ENCODE measurements at places on chromosomes 1 and 21.

GRCh38 chr1:208748387-208749165 is 504.4 kb upstream of the PLXNA2 start:
- DNase-seq = no peak

- no peak for DNase-seq
These were observed 8.7 kb upstream of the RSRP1 start for GRCh38 chr1:25255706-25256577.

DNA sequence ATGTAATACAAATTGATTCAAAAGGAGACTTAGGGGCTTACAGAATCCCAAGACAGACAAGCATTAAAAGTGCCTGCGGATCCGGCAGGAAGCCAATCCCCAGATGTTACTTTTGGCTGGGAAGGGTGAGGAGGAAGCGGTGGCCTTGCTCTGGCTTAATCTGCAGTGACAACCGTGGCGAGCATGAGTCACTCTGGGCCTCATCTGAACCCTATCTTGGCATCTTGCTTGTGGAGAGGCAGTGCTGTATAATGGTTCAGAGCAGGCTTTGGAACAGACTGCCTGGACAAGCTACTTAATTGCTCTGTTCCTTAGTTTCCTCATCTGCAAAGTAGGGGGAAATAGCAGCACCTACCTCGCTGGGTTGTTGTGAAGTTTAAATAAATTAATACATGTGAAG is 74.1 kb downstream of the XCL2 start:
- DNase-seq = no peak

GRCh38 chr21:27646056-27646455 is 679.2 kb upstream of the ADAMTS5 start:
- no peak for DNase-seq

DNA sequence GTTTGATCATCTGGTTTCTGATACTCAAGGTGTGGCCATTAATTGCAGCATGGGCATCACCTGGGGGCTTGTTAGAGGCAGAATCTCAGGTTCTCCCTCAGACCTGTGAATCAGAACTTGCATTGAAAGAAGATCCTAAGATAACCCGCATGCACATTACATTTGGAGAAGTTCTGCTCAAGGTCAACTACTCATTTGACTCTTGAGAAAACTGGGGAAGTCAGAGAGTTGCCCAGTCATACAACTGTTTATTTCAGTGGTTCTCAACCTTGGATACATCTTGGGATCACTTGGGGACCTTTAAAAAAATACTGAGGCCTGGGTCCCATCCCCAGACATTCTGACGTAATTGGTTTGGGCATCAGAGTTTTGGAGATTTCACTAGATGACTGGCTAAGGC is 30.5 kb downstream of the CAMTA1 start:
- no peak for DNase-seq

- no peak for DNase-seq
These were observed 34.8 kb downstream of the ANKRD13C start for GRCh38 chr1:70319750-70320149.

GRCh38 chr1:46553506-46553905 is 2.1 kb upstream of the KNCN start:
- no peak for DNase-seq

DNA sequence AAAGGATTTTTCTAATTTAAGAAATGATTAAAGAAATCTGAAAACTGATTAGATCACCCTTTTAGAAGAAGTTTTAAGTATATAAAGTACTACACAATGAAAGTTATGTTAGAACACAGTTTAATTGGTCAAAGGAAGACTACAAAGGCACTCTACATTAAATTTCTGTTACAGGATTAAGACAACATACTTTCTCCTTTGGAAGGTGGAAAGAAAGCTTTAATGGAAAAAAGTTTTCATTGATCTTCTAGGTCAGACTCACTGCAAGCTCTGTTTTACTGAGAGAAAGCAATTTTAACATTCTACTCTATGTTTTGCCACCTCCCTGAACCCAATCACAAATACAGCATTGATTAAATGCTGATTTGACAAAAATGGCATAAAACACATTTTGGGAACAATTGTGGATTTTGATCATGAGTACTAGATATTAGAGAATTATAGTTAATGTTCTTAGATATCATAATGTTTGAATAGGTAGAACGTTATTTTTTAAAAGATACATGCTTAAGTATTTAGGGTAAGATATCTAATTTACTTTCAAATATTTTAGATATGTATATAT is 32.0 kb downstream of the WDR26 start:
- no peak for DNase-seq

DNA sequence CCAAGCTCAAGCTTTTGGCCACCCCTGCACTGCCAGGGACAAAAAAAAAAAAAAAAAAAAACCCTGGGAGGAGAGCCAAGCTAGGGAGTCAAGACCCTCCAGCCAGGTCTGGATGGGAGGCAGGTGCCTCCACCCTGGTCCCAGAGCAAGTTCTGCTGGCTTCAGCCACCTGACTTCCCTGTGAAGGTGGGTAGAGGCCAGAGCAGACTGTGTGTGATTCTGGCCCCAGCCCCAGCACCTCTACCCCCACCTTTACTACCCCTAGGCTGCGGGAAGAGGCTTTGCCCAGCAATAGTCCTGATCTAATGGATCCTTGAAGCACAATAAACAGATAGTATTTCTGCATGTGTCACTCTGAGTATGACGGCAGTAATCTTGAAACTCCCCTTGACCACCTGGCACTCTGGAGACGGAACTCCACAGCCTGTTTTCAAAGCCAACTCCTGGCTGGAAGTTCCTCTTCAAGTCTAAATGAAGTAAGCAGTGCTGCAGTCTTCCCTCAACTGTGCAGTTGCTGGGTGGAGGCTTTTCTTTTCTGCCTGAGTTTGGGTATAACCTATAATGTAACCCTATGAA is 9.8 kb downstream of the PDZK1IP1 start:
- no peak for DNase-seq

GRCh38 chr1:232101231-232101630 is 474.6 kb downstream of the DISC1 start:
- DNase-seq = no peak
